ENCODE measurements at places on chromosomes 1 and 21.

GRCh38 chr1:224873434-224874369, 55.8 kb upstream of the DNAH14 start:
- no peak for DNase-seq

GRCh38 chr1:218588540-218589172, 243.5 kb downstream of the TGFB2 start:
- DNase-seq, result no peak

DNA sequence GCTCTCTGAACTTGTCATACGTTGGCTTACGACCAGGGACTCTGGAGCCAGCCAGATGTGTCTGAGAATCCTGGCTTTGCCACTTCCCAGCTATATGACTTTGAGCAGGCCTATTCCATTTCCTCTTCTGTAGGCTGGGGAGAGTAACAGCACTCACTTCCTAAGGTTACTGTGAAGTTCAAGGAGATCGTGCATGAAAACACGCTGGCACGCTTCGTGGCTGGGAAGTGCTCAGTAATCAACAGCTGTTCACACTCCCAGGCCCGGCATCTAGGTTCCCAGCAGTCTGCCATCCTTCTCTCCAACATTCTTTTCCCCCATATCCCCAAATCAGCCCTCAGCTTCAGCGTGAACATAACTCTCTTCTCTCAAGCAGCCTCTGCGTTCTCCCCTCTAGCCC, 2.0 kb downstream of the ASCL5 start:
- no peak for DNase-seq

GRCh38 chr1:180291004-180291403, 60.9 kb downstream of the LHX4 start:
- DNase-seq, result no peak

GRCh38 chr1:115319706-115320105, 18.3 kb downstream of the NGF start:
- DNase-seq, result no peak

DNA sequence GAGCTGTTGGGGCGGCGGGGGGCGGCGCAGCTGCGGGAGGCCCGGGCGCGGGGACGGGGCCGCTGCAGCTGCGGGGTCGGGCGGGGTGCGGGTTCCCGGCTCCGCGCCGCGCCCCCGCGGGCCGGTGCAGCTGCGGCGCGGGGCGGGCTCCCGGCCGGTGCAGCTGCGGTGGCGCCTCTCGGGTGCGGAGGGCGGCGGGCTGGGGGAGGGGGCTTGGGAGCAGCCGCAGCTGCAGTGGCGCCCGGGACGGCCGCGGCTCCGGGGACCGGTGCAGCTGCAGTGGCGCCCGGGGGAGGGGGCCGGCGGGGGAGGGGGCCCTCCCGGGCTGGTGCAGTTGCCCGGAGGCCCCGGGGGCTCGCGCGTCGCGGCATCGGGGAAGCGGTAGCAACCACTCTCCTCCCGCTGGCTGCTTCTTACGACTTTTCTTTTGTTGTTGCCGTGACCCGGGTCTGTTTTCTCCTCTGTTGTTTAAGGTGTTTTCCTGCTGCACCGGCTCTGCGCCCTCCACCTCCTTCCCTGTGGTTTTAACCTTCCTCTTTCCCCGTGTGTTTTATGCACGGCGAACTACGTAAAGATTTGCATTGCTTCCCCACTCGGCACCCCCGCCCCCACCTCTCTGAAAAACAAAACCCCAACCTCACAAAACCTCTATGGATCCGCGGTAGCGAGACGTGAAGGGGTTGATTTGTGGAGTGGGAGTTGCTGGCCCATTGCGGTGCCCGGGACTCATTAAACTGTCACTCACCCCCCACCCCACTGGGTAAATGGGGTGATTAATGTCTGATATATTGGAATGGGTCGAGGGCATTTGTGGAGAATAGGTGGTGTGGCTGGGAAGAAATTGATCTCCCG, 1.7 kb upstream of the ZBTB18 start:
- peak; percentile 70 for DNase-seq

DNA sequence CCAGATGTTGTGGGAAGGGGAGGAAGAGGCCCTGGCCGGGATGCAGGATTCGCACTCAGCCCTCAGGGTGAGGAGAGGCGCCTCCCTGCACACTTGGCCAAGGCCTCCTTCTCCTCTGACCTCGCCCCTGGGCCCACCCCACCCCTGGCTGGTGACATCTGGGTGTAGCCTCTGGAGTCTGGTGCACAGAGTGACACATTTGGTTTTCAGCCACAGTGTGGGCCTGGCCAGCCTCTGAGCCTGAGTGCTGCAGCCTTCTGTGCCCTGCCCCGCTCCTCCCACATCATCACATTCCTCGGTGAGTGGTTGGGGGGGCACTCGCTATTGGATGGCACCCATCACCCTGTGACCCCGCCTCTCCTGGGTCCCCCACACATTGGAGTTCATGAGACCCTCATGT, 45.8 kb downstream of the PRDM16 start:
- DNase-seq, result no peak

GRCh38 chr1:243496187-243496646, 240.4 kb downstream of the SDCCAG8 start:
- DNase-seq, result no peak

DNA sequence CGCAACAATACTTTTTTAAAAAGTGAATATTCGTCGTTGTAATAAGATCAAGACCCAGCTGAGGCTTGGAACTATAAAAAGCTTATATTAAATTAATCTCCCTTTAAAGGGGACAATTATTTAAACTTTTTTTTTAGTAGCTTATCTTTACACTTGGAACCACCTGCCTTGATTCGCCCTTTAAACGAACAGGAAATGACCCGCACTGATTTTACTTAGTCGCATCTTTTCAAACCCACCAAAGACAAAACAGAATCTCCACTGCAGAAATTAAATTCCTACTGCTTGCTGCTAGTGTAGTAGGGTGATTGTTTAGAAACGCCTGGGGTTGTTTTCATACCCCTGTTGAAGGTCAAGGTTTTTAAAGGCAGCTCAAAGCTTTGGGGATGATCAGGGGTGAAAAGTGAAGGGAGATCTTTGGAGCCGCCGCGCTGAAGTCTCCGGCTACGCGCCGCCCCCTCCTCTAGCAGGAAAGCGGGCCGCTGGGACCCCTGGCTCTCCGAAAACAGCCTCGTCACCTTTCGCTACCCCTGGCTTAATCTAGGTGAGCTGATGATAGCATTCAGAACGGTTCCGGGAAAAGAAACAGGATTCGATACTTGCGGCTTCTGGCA, 163.4 kb downstream of the RUNX1 start:
- peak; percentile 71 for DNase-seq

DNA sequence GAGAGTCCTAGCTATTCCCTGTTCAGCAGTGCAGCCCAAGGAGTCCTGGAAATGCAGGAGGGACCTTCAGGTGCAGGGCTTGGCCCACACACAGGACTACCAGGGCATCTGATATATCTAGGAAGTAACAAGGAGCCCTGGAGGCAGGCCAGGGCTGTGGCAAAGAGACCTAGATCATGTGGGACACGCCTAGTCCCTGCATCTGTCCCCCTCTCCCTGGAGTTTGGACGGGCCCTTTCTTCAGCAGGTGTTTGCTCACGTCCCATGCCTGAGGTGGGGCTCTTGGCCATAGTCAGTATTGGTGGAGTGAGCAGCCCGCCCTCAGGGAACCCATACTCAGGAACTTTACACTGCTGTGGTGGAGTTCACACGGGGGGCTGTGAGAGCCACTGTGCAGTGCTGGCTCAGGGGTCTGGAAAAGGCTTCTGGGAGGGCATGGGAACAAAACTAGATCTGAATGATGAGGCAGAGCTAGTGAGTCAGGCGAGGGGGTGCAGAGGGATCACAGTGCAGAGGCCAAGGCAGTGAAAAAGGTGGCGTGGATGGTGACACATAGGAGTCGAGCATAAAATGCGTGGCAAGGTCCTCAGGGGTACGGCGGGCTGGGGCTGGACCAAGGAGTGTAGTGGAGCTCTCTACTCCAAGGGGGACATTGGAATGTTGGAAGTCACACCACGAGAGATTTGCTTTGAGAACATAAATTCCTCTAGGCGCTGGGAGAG, 25.6 kb downstream of the TMEM53 start:
- DNase-seq, result peak; percentile 76

DNA sequence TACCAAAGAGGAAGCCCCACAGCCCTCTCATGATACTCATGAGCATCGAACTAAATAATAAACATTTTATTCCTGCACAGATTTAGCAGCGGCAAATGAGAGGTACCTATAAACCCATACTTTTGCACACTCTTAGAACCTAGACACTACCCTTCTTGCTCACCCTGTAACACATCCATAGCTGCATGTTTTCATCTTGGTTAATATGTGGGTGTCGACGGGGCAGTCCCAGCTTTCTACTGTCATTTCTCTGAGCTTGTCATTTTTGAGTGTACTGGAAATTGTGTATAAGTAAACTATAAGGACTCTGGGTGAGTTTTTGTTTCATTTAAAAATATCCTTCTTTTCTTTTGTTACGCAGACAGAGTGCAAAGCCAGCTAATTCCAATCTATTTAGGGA, 25.5 kb downstream of the OVGP1 start:
- no peak for DNase-seq

DNA sequence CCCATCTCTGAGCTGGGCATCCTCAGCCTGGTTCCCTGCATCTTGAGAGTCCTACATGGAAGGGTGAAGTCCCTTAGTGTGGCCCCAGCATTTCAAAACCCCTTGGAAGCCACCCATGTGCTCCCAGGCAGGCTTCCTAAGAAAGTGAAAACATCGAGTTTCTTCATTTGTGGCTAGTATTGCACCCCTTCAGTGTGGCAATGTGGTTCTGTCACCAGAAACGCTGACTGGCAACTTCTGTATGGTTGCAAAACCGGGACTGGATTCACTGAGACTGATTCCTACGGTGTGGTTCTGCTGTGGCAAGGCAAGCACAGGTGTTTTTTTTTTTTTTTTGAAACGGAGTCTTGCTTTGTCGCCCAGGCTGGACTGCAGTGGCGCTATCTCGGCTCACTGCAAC, 9.0 kb upstream of the IFNGR2 start:
- DNase-seq, result no peak

DNA sequence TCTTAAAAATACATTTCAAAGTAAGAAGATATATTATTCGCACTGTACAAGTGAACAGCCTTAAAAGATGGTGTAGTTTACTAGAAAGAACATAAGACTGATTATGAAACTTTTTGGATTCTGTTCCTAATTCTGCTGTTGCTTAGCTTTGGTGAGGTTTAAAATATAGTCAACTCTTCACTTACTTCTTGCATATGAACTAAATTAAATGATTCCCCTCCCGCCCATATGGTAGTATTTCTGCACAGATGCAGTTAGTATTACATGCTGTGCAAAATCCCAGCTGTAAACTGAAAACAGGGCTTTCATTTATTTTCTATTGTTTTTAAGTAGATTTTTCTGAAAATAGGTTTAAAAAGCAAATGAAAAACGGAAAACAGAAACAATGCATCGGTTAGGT, 345.4 kb upstream of the NCAM2 start:
- DNase-seq, result no peak

DNA sequence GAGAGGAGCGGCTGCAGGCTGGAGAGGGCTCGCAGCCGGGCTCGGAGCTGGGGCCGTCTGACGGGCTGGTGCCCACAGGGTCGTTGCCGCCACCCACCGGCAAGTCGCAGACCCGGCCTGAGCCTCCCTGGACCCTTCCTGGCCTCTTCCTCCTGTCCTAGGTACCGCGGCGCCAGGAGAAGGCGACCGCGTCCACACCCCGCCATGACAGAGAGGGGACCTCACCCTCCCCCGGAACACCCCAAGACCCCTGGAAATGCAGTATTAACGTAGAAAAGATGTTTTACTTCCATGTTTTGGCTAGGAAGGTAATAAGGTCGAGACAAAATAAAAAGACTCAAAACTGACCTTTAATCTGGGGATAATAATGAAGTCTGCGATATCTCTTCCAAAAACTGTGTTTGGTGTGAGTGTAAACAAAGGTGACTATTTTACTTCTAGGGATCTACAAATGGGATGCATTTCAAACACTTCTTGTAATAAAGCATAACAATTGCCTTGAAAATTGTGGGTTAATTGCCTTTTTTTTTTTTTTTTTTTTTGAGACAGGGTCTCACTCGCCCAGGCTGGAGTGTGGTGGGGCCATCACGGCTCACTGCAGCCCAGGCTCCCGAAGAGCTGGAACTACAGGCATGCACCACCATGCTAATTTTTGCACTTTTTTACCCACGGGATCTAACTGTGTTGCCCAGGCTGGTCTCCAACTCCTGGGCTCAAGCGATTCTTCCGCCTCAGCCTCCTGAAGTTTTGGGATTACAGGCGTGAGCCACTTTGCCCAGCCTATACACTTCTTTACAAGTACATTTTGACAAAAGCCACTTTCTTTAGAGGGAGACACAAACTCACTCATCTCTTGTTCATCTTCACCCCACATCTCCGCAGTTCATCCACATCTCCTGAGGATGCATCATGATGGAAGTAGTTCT, 838 bp upstream of the RSRP1 start:
- DNase-seq, result no peak

DNA sequence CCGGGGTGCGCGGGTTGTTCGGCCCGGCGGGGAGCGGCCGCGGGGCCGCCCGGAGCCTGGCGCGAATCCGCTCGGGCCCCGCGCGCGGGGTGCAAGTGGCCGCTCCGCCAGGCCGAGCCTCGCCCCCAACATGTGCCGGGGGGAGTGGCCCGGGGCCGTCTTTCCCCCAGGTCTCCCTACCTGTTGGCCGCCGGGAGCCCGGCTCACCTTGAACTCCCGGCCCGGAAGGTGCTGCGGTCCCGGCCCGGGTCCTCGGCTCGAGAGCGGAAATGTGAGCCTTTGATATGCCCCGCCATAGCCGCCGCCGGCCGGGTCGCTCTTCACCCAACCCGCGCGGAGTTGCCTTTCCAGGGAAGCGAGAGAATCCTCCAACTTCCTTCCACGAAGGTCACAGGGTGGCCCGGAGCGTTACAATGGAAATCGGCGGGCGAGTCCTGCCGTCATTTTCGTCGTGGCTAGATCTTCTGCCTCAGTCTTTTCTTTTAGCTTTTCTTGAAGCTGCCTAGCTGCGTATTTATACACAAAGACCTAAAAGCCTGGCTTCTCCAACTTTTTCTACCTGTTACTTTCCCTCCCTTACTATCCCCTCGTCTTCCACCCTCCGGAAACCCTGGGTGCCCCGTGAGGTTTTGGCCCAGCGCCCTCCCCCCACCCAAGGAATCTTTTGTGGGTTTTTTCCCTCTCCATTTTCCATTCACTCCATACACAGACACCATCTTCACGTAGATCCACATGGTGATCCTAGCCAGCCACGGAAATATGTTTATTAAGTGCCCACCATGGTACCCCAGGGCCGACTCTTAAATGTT, 867 bp downstream of the PTGFRN start:
- peak; percentile 82 for DNase-seq

DNA sequence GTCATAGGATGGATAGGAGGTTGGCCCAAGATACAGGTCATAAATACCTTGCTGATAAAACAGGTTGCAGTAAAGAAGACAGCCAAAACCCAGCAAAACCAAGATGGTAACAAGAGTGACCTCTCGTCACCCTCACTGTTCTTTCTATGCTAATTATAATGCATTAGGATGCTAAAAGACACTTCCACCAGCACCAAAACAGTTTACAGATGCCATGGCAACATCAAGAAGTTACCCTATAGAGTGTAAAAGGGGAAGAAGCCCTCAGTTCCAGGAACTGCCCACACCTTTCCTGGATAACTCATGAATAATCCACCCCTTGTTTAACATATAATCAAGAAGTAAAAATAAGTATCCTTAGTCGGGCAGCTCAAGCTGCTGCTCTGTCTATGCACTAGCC, 671.9 kb downstream of the PTPRC start:
- DNase-seq, result no peak
